Activated T-cell treated with anti-CD3 and anti-CD28 coated beads, Interleukin-2, amount 50 U/mL, for 72 hours (primary cell): ENCODE measurements at places on chromosomes 1 and 21.

DNA sequence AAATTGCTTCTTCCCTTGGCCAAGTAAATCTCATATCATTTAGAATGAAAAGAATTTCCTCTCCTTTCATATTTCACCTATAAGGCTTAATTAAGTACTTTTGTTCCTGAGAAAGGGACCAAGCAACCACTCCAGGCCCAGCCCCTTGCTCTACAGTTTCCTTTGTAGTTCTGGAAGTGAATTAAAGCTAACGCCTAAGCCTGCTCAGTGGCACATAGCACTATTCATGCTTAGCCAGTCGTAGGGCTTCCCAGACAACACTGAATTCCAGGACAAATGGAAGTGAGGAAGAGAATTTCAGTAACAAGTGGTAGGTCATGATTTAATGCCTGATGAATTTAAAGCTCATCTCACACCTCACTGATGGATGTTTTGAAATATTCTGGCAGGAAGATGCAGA is 73.3 kb downstream of the RPAP2 start:
- no peak for DNase-seq

- DNase-seq, result no peak
Observed at GRCh38 chr21:15301736-15302135, 236.9 kb upstream of the NRIP1 start.

DNA sequence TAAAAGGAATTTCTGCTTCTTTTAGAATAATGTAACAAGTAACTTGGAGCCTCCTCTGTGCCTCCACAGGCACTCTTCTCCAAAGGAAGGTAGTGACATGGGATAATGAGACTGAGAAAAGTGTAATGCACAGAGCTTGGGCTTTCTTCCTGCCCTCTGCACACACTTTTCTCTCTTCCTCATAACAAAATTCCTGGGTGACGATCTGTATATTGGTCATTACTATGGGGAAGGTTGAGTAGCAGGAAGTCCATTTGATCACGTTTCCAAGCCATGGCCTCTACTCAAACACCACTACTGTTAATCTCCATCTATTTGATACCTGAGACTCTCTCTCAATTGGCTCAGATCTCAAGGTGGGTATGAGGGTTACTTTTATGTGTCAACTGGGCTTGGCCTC is 113.9 kb downstream of the GRIK1 start:
- DNase-seq, result no peak

DNA sequence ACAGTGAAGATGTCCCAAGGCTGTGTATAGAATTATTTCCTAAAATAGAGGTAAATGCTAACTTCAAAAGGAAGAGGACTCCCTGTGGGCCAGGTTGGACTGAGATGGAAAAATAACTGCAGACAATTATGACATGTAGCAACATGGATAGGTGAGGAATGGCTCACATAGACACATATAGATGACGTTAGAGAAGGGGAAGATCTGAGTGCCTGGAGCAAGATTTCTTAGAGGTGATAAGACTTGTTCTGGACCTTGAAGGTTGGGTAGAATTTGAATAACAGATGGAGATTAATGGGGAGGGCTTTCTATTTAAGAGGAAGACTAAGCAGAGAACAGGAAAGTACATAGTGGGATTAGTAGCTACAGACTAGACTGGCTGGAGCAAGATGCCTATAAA is 76.9 kb downstream of the C1orf21 start:
- DNase-seq, result no peak

- peak; percentile 3 for DNase-seq
Observed at GRCh38 chr1:82586473-82586872, 785.7 kb downstream of the ADGRL2 start.

- peak; percentile 75 for DNase-seq
Observed at GRCh38 chr1:234893725-234894630, 234.7 kb downstream of the TOMM20 start.
